ENCODE measurements at places on chromosomes 16 and 17.

GRCh38 chr16:66295761-66296546 lies 70.5 kb upstream of the CDH5 start:
- DNase-seq, result no peak

DNA sequence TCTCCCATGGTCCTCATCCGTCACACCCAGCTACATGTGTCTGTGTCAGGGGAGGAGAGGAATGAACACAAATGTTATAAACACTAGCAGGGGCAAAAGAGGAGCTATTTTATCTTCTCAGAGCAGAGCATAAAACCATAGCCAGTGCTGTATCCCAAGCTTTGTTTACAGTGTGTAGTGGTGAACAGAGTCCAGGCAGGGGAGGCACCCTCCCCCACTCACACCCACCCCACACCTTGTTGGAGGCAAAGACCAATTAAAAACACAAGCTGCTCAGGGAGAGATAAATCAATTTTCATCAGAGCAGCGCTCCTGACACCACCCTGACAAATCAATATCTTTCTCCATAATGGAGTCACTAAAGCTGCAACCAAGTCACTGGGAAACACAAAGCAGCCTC lies 132.6 kb upstream of the CCL2 start:
- no peak for DNase-seq

GRCh38 chr16:21719283-21719682 lies 55.5 kb downstream of the OTOA start:
- no peak for DNase-seq

DNA sequence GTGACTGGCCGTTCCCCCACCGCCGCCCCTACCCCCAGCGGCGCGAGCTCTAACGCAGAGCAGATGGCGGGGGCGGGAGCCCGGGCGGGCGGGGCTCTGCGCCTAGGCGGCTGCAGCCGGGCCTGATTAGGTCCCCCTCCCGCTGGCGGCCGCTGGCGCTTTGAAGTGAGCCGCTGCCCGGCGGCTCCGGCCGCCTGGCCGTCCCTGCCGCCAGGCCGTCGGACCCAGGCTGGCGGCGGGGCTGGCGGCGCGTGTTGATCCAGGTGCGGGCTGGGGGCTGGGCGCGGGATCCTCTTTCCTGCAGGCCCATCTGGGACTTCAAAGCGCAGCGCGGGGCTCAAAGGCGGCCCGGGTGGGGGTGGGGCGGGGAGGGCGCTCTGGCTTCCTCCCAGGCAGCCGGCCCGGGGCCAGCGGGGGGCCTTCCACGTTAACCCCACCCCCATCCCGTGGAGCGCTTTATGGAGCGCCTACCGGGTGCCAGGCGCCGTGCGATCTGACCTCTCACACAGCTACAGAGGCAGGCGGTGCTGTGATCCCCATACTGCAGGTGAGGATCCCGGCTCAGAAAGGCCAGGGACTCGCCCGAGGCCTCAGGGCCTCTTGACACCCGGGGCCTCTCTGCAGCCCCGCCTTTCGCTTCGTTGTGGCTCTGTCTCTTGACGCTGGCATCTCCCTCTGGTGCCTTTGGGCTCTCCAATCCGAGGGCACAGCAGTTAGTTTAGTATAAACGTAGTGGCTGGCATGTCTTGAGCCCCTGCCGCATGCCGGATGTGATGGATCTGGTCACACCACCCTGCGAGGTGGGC lies 80.0 kb upstream of the NKD1 start:
- no peak for DNase-seq

DNA sequence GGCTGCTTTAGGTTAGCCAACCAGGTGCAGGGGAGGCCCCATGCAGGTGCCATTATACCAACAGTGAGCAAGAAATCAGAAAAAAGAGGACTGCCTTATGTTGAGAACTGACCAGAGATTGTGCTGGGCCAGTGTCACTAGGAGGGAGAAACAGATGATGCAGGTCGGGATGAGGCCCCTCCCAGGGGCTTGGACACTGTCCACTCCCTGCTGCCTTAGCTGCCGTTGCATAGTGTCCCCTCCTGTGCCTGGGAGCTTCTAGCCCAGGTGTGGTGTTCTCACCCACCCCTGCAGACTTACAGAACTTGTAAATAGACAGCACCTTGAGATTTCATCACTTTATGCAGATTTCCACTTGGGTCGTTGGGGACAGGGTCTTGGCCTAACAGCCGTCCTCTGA lies 36.7 kb downstream of the PLD6 start:
- DNase-seq, result no peak

GRCh38 chr16:3135126-3135715 lies 392 bp downstream of the ZNF213 start:
- no peak for DNase-seq

DNA sequence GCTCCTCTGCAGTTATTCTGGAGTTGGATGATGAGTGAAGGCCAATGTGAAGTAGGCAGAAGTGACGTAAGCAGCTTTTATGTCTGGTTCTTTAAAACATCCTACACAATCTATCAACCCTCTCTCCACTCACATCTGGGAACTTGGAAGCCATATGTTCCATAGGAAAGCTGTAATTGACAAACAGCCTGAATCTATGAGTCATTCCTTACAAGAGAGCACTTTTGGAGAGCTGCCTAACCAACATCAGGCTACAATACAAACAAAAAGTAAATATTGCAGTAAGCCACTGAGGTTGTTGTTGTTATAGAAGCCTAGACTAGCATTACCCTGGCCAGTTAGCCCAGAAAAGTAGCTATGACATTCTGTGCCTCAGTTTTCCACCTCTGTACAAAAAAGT lies 5.9 kb downstream of the CCL7 start:
- DNase-seq, result no peak

DNA sequence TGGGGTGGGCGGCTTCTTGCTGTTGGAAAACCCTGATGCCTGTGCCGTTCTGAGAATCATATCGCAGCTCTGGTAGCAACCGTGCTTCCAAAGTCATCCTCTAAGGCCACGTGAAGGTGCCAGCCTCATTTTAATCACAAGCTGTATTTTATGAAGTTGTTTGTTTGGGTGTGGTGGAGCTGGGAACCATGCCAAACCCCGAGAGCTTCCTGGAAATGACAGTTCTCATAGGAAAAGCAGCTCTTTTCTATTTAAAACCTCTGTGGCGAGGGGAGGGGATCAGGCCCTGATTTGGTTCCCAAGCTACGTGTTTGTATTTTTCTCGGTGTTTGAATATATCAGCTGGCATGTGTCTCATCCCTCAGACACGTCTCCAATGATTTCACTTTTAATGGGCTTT lies 21.7 kb downstream of the KNOP1 start:
- no peak for DNase-seq

DNA sequence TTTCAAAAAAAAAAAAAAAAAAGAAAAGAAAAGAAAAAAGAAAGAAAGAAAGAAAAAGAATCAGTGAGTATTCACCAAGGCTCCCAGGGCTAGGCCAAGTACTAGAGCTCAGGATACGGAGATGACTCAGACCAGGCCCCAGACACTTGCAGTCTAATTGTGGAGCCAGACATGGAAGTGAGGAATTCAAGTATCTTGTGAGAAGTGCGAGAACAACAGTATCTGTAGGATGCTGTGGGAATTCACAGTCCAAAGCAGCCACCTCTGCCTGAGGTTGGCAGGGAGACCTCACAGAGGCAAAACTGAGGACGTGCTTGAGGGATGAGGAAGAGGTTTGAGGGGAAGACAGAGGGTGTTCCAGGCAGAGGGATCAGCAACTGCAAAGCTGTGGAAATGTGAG lies 14.0 kb upstream of the ALDOA start:
- DNase-seq, result no peak

DNA sequence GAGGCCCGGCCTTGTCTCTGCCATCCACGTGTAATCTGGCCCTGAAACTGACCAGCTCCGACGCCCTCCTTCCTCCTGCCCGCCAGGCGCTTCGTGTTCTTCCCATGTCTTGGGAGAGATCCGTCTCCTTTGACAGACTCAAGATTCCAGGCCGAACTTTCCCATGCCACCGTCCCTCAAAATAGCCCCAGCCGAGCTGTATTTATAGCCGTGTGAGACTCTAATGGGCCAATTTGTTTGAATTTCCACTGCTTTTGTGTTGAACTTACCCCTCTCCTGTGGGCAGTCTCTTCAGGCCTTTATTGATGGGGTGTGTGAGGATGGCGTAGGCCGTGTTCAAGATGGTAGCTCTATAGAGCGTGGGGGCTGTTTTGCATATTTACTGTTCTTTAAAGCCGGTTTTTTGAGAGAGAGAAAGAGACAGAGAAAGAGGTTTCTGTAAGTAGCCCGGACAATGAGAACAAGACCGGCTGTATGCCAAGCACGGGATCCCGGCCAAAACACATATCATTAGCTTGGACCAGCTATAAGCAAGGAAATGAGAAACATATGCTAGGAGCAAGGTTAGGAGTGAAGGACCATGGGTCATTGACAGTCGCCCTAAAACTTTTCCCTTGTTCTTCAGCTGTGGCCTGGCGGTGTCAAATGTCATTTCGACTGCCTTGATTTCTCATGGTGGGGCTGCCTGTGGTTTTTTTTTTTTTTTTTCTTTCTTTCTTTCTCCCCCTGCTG lies 124.5 kb upstream of the ZFHX3 start:
- DNase-seq, result no peak

GRCh38 chr16:86762095-86762494 lies 183.7 kb downstream of the FOXL1 start:
- no peak for DNase-seq

DNA sequence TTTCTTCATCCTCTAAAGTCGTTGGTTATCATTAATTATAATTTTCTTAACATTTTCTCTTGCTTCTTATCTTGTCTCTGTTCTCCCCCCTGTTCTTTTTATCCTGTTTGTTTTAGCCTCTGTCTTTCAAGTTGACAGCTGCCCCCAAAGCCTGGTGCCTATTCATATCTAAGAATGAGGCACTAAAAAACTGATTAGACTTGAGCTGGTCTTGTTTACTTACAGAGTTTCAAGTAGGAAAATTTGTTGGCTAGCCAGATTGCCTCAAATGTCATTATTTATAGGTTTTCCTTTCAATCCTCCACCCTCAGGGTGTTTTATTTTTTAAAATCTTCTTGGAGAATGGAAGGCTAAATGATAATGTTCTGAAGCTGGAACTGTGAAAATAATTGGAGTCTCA lies 236.0 kb downstream of the UTP18 start:
- no peak for DNase-seq

- no peak for DNase-seq
Observed at GRCh38 chr16:87715658-87716057, 50.1 kb downstream of the KLHDC4 start.

DNA sequence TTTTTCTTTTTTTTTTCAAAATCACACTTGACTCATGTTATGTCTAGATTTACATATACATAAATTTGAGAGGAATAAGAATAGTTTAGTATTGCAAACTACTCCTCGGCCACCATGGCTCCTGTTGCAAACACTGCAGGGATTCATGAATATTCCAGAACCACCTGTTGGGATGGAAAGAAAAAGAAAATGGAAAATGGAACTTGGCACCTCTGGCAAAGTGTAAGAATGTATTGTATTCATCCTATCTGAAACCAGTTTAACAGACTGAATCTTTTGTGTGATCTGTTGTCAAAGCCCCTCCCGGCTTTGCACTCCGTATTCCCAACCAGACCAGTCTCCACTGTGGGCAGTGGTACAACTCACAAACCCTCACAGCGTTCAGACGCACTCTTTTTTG lies 124.4 kb downstream of the SPECC1 start:
- DNase-seq, result no peak

DNA sequence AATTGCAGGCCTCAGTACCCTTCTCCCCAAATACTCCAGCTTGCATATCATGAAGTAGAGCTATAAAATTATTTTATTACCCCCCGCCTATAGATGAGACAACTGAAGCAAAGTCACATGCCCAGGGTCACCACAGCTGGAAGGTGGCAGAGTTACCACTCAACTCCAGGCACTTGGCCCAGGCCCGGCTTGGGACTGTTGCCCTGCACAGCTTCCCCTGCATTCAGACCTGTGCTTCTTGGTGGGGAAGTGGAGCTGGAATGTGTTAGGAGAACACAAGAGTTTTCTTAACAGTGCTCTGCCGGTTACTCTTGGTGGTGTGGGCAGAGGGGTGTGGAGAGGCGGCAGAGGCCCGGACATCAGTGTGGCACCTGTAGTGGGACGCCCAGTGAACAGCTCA lies 149.3 kb downstream of the SOCS1 start:
- no peak for DNase-seq

DNA sequence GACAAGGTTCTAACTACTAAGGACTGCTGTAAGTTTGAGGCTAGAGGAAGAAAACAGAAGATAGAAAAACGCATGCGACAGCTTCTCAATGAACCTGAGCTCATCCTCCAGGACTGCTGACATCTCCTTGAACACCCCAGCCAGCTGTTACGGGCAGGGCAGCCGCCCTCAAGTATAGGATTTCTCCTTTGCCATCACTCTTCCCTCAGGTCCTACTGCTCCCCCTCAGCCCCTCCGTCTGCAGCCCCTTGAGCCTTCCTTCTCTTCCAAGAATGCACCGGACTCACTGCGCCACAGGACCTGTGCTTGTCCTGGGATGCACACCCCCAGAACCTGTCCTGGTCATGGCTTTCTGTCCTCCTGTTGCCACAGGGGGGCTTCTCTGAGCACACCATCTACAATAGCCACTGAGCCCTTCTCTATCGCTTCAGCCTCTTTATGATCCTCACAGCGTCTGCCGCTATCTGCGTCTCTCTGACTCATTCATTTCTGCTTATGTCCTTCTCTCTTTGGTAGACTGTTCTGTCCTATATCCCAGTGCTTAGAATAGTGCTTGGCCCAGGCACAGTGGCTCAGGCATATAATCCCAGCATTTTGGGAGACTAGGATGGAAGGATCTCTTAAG lies 15.7 kb upstream of the XYLT2 start:
- no peak for DNase-seq

GRCh38 chr16:66258916-66259845 lies 107.3 kb upstream of the CDH5 start:
- no peak for DNase-seq

GRCh38 chr16:73864868-73865267 lies 431.7 kb upstream of the PSMD7 start:
- DNase-seq, result no peak

- DNase-seq, result no peak
Observed at GRCh38 chr16:83952587-83952939, 477 bp upstream of the OSGIN1 start.

- DNase-seq, result no peak
Observed at GRCh38 chr17:48769009-48769675, 40.6 kb upstream of the HOXB13 start.

DNA sequence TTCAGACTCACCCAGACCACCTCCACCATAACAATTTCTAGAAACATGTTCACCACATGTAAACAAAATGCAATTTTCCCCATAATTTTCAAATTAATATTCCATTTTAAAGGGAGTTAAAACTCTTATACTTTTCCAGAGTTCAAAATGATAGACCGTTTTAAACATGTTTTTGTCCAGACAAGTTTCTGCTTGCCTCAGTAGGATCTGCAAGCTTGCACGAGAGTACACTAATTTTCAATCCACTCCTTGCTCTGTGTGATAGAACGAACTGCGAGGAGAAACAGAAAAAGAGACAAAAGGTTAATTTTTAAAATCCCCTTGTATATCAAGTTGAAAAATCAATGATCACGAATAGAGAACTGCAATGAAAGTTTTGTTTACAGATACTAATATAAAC lies 7.1 kb downstream of the FAHD1 start:
- no peak for DNase-seq

DNA sequence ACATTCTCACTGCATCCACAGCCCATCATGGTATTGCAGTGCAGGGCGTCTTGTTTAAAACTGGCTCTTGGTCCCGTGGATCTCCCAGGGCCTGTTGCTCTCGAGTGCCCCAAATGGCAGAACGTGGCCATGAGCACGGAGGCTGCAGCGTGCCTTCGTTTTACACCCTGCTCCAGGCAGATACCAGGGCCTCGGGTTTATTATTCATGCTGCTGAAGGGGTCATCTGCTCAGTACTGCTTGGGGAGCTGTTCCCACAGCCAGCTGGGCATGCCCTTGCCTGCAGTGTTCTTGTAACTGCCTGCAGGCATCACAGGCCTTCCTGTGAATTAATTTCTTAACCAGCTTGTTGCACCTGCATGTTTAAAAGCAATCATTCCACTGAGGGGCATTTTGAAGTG lies 129.7 kb upstream of the CHMP6 start:
- peak; percentile 52 for DNase-seq

All from activated T-helper 1 cell treated with anti-CD3 and anti-CD28 coated beads, Interleukin-12 subunit alpha, Interleukin-12 subunit beta, Interleukin-2, Interleukin-4 antibody, amounts not matched to agents 30 ng/mL and 10 ng/mL and 1 ng/mL, durations not matched to agents 14 hours and 24 hours and 36 hours (primary cell).